HTR-8/SVneo (cell line): ENCODE measurements at places on chromosomes 7 and 10.
A peak's percentile ranks its signal among the peaks of the same experiment; 100 is the strongest.

GRCh38 chr10:66927971-66928770, 2.3 kb downstream of the LRRTM3 start:
- peak; percentile 35 for DNase-seq

GRCh38 chr10:89887830-89888229, 186.4 kb downstream of the KIF20B start:
- no peak for DNase-seq

DNA sequence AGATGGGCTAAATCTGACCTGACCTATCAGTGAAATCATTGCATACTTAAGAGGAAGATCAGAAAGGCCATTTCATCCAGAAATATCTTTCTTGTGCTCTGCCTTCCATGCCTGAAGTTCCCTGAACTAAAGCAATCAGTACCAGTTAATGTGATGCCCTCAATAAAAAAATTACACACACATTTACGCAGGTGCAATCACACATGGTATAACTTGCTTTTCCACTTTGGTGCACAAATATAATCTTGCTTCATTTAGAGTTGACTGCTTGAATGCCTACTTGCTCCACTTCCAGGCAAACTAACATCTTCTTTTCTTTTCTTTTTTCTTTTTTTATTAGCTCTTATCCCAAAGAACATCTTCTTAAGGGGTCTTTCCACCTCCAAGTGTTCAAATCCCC, 58.3 kb upstream of the KIF5B start:
- no peak for DNase-seq

- no peak for DNase-seq
These were observed 56.3 kb upstream of the SFMBT2 start for GRCh38 chr10:7467031-7467667.

GRCh38 chr10:29205787-29206186, 83.1 kb upstream of the LYZL1 start:
- no peak for DNase-seq

- no peak for DNase-seq
These were observed 35.7 kb upstream of the EBLN1 start for GRCh38 chr10:22253580-22253882.

DNA sequence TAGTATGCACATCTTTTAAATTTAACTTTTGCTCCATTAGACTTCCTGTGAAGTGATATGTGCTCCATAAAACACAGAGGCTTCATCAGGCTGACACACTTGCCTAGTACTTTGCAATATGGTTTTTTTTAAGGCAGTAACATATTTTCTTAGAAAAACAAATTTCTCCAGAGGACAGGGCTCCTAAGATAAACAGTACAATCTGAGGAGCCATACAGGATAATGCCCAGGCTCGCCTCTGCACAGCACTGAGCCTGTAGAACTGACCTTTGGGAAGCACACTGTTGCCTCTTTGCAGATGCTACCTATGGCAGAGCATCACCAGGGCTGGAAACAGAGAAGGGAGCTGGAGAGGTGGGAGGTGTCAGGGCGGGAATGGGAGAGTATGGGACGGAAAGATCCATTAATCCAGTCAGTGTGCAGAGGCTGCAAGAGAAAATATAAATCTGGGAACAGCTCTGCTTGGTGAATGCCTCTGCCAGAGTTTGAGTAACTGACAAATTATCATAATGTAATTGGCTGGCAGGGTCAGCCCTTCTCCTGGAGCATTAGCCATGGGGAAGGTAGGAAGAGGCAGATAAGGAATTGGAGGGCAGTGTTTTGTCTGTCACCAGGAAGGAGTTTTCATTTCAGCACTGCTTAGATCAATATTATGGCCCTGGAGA, 132.3 kb downstream of the CREB5 start:
- no peak for DNase-seq

GRCh38 chr7:149790146-149790548, 16.8 kb upstream of the ZNF467 start:
- DNase-seq, result no peak

- no peak for DNase-seq
These were observed 272.6 kb upstream of the DGKB start for GRCh38 chr7:15175152-15175551.

DNA sequence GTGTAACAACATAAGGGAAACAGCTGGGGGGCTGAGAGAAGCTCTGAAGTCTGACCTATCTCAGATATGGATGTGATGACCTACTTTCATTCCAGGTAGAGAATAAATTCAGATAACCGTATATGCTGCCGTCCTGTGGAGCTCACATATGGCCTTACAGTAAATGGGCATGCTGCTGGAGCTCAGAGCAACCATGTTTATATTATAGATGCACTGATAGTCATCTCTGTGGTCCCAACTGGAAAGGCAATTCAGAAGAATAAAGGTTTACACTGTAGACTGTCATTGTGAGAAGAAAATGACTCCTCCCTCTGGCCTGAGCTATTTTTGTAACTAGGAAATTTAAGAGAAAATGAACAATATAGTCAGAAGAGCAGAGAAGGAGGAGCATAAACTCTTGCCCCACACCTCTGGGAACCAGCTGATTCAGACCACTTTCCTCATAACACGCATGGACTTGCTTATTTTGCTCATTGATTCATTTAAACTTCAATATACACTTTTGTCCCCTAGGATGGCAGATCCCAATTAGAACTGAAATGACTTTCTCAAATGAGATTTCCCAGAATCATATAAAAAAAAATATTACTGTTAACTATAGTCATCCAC, 69.9 kb upstream of the NXPH1 start:
- no peak for DNase-seq

- DNase-seq, result no peak
These were observed 141.6 kb downstream of the ALOX5 start for GRCh38 chr10:45515630-45516029.
